Activated T-cell treated with anti-CD3 and anti-CD28 coated beads, Interleukin-2, amount 50 U/mL, for 1 hour (primary cell): ENCODE measurements at places on chromosomes 6 and 20.
A peak's percentile ranks its signal among the peaks of the same experiment; 100 is the strongest.

- DNase-seq: no peak
Measured at GRCh38 chr6:135322427-135323201, 141.5 kb downstream of the MYB start.

DNA sequence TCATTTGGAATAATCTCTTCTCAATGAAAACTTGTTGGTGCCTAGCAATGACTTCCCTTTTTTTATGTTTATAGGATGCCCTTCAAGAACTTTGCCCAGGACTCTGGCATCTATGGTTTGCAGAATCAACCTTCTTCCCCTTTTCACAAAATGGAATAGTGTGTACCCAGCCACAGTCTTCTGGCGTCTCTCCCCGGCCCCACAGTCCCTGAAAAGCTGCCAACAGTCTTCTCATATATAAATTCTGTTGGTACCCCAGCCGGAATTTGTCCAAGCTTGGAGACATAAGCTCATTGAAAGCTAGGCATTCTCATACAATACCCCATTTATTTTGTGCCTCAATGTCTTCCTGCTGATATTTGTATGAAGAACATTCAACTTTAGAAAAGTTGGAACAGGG, 26.4 kb upstream of the MCM3 start:
- no peak for DNase-seq

DNA sequence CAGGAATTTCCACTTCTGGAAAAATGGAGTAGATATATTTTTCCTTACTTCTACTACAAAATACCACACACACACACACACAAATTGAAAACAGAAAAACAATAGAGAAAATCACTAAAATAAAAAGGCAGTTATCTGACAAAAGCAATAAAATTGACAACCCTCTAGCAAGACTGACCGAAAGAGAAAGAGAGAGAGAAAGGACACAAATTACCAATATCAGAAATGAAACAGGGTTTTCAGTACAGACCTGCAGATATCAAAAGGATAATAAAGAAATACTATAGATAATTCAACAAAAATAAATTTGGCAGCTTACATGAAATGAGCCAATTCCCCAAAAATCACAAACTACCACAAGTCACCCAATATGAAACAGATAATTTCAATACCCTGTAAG, 104.7 kb downstream of the OPRM1 start:
- DNase-seq: no peak

DNA sequence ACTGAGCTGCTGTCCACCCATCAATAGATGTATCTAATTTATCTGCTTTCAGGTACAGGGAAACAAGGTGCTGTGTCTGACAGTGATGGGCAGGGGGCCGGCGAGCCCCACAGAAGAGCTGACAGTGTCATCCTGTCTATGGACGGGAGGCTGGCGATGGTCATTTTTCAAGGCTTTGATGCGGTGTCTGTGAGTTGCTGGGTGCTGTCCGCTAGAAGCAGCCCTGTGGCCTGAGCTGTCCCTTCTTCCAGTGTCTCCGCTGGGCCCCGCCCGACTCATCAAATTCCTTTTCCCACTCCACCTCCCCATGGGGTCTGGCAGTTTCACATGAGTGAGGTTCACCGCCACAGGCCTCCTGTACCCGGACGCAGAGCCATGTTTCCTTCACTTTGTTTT, 161.4 kb upstream of the PMEPA1 start:
- DNase-seq: no peak

DNA sequence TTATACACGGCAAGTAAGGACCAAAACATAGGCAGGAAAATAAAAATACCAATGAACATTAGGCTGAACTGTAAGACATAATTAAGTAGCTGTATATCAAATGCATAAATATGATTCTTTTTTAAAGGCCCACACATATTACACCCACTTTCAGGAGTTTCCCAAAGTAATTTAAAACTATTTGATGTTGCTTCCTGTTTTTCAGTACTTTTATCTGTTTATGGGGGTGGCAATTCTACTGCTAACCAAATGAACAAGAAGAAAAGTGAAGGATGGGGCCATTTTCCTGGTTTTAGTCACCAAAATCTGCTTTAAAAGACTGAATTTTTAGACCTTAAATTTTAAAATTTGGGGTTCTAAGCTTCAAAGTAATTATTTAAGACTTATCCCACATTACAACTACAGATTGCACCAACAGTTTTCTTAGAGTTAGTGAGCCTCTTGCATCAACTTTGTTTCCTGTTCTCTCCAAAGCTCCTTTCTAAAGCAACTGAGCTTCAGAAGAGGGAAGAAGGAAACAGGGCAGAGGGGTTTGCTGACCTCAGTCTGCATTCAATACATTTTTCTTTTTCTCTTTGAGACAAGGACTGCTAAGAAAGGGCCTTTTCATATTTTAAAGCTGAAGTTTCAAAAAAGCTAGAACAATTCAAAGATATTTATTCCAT, 191.0 kb downstream of the BACH2 start:
- no peak for DNase-seq

- DNase-seq: peak; percentile 24
Measured at GRCh38 chr6:136923116-136923953, 1.2 kb downstream of the SLC35D3 start.

DNA sequence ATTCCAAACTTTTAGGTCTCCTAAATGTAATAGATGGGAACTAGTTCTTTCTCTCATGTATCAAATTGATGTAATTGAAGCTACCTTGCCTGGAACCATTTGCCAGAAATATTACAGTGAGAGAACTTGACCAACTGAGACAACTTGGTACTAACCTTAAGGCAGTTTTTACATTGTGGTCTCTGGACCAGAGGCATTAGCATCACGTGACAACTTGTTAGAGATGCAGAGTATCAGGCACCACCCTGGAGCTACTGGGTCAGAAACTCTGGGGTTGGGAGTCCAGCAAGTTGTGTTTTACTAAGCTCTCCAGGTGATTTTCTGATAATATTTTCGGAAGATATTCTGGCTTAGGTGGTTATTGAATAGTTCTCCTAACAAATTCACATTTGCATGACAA, 982.1 kb upstream of the SLC35B3 start:
- no peak for DNase-seq

- DNase-seq: no peak
Measured at GRCh38 chr20:31837896-31838397, 7.5 kb downstream of the FOXS1 start.

- no peak for DNase-seq
Measured at GRCh38 chr20:63544958-63545516, 2.5 kb downstream of the SRMS start.

DNA sequence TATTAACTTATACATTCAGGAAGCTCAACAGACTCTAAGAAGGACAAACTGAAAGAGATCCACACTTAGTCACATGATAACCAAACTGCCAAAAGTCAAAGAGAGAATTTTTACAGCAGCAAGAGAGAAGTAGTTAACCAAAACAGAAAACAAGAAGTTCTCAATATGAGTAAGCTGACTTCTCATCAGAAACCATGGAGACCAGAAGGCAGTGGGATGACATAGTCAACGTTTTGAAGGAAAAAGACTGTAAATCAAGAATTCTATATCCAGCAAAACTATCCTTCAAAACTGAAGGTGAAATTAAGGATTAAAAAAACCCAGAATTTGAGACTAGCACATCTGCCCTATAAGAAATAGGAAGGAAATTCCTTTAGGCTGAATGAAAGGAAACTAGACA, 60.4 kb downstream of the COL19A1 start:
- DNase-seq: no peak

DNA sequence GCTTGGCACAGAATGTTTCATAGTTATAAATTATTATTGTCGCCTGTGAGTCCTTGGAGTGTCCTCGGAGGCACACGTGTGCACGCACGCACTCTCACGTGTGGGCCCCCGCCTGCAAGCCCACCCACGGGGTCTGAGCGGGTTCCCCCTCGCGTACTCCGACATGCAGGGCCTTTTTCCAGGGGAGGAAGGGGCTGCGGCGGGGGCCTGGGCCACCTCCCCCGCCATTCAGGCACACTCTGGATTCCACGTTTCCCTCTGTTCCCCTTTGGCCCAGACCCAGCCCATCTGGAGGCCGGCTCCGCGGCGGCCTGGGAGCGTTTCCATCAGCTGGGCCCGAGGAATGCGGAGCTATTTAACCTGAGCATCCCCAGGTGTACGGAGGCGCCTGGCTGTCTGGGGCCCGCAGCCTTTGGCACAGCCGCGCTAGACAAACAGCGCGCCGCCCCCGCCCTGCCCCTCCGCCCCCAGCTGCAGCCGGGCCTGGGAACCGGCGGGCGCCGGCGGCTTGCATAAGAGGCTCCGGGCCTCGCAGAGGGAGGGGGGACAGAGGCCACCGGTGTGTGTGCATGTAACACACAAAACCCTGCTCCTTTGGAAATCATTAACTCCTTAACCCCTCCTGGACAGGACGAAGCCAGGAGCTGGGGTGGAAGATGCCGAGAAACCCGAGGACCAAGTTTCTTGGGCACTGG, 3.3 kb downstream of the ID1 start:
- no peak for DNase-seq

GRCh38 chr6:37362101-37362828, 8.5 kb downstream of the RNF8 start:
- no peak for DNase-seq

GRCh38 chr6:98539741-98540140, 294.6 kb upstream of the POU3F2 start:
- no peak for DNase-seq

GRCh38 chr20:23725102-23725501, 25.6 kb downstream of the CST1 start:
- DNase-seq: no peak

- DNase-seq: no peak
Measured at GRCh38 chr6:44257753-44258324, 511 bp upstream of the SLC35B2 start.

GRCh38 chr6:150720774-150721233, 121.1 kb downstream of the PLEKHG1 start:
- DNase-seq: no peak

- DNase-seq: no peak
Measured at GRCh38 chr20:52601295-52601971, 370.7 kb upstream of the TSHZ2 start.

DNA sequence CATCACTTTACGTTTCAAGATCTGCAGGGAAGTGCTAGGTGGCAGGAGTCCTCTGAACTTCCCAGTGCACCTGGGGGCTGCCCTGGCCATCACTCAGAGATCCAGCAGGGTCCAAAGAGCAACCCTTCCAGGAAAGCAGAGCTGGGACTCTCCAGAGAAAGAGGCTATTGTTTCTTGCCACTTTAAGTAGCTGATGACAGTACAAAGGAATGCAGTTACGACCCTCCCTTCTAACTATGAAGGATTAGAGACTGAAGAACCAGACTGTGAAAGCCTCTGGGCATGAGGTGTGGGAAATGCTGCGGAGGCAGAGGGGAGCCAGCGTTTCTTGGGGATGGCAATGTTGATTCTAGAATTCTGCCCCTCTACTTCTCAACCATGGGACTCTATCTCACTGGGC, 189.1 kb upstream of the SUPT3H start:
- DNase-seq: no peak

GRCh38 chr6:28399350-28400121, at the start of gene ZSCAN12:
TSS of gene ZSCAN12 (minus strand) at chr6:28399747. CDS start at chr6:28398405, 1,342 bp downstream.
- DNase-seq: peak; percentile 85

GRCh38 chr6:91132461-91132860, 545.6 kb upstream of the MAP3K7 start:
- DNase-seq: no peak

DNA sequence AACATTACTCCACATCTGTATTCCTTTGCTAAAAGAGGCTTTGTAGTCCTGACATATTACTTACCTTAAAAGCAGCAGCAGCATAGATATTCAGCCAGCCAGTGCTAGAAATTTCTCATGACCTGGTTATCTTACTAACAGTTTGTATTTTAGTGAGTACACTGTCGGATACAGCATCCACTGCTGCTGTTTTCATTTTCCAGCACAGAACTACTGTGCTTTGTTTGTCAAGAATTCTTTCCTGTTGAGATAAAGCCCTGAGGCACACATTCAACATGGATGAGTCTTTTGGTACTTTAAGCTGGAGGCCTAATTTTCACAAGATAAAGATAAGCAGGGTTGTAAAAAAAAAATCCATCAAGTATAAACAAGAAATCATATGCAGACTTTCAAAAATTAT, 311.2 kb upstream of the OPRM1 start:
- DNase-seq: no peak

DNA sequence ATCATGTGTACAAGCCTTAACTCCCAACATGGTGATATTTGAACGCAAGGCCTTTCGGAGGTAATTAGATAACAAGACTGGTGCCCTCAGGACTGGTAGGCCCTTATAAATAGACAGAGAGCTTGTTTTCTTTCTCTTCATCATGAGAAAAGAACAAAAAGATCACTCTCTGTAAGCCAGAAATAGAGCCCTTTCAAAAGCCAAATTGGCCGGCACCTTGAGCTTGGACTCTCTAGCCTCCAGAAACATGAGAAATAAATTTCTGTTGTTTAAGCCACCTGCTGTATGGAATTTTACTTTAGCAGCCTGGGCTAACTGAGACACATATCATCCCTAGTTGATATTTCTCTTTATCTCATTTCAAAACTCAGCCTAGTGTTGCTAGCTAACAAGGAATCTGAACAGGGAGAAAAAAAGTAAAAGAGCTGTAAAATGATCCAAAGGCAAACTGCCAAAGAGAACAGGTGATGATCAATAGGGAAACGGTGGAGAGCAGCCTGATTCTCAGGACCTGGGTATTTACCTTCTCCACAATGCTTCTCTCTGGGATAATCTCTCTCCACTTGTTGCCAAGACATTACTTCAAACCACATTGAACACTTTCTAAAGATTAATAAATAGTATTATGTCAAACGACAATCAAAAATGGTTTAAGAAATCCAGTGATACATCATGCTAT, 6.1 kb downstream of the COL21A1 start:
- no peak for DNase-seq

GRCh38 chr6:13141387-13141786, 186.9 kb downstream of the TBC1D7 start:
- no peak for DNase-seq

DNA sequence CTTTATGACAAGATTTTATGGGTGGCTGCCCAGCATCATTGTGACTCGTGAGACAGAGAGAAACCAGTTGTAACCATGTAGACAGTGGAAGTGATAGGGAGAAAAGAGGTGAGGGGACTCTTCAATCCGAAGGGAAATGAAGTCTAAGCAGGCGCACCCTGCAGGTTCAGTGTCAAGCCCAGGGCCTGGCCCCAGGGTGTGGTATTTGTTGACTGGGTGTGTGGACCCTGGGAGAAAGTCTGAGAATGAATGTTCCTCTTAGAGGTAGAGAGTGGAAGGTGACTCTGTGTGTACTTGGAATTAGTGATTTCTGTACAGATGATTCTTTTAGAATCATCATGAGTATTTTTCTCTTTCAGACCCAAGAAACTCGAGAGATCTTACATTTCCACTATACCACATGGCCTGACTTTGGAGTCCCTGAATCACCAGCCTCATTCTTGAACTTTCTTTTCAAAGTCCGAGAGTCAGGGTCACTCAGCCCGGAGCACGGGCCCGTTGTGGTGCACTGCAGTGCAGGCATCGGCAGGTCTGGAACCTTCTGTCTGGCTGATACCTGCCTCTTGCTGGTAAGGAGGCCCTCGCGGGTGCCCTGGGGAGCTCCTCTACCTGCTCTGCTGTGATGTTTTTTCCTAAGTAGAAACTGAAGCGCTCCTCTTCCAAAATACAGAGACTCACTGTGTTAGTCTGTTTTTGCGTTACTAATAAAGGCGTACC, 68.0 kb downstream of the PTPN1 start:
- DNase-seq: no peak

- no peak for DNase-seq
Measured at GRCh38 chr6:159982731-159983506, 14.0 kb downstream of the IGF2R start.

- no peak for DNase-seq
Measured at GRCh38 chr6:107735906-107736635, 88.0 kb downstream of the SCML4 start.

- DNase-seq: no peak
Measured at GRCh38 chr20:57342829-57343228, 8.2 kb upstream of the RAE1 start.

- no peak for DNase-seq
Measured at GRCh38 chr6:69835414-69836179, 30.8 kb upstream of the COL19A1 start.

GRCh38 chr6:90294614-90294988, 2.0 kb downstream of the BACH2 start:
- peak; percentile 69 for DNase-seq
